ENCODE measurements at places on chromosomes 6 and 20.
A peak's percentile ranks its signal among the peaks of the same experiment; 100 is the strongest.

DNA sequence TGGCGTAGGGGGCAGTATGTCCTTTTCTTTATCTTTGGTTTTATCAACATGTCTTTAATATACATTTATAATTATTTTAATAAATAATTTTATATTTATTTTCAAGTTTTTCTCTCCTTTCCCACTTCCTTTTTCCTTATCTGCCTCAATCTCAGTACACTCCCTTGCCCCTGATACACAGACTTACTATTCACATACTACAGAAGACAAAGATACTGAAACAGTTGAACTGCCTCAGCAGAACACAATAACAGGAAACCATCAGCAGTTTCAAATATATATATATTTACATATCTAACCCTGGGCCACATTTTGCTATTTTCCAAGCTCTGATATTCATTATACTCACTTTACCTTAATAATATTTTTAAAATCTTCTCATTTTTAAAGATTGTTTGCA, 19.8 kb downstream of the IBTK start:
- no peak for DNase-seq

GRCh38 chr6:43645613-43645964, 753 bp downstream of the RSPH9 start:
- DNase-seq, result no peak

GRCh38 chr6:24448828-24449525, 40.4 kb downstream of the GPLD1 start:
- no peak for DNase-seq

- DNase-seq, result no peak
Observed at GRCh38 chr20:460707-461106, 1.6 kb downstream of the TBC1D20 start.

DNA sequence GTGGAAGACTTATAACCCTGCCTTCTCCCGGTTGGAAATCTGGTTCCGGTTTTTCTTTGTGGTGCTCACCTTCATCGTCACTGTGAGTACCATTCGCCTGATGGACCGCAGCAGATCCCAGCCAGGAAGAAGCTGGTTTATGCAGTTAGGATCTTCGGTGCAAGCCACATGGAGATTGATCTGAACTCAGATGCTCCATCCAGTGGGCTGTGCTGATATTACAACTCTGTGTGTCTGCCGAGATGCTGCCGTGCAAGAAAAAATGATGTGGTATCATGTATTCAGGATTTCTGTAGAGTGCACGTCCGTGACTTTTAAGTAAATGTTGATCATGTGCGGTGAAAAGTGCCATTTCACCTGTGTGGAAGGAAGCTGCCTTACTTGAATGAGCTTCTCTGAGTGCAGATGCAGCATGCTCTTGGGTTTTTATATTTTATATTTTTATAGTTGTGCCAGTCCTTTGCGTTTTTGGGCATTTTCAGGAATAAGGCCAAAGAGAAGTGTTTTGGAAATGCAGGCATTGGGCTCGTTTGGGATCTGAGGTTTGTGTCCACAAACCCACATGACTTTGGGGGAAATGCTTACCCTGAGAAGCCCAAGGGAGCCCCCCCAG, 39.2 kb downstream of the DYNLT1 start:
- peak; percentile 33 for DNase-seq

DNA sequence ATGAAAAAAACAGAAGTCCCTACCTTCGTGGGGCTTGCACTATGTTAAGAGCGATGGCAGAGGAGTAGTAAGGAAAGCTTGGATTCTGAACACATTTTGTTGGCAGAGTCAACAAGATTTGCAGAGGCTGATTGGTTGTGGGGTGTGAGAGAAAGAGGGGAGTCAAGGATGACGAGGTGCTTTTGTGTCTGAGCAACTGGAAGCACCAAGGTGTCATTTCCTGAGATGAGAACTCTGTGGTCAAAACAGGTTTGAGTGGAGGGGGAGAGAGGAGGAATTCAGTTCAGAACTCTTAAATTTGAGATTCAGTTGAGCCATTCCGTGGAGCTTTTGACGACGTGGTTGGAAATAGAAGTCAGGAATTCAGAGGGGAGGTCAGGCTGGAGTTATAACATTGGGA, 3.5 kb downstream of the OCSTAMP start:
- no peak for DNase-seq

DNA sequence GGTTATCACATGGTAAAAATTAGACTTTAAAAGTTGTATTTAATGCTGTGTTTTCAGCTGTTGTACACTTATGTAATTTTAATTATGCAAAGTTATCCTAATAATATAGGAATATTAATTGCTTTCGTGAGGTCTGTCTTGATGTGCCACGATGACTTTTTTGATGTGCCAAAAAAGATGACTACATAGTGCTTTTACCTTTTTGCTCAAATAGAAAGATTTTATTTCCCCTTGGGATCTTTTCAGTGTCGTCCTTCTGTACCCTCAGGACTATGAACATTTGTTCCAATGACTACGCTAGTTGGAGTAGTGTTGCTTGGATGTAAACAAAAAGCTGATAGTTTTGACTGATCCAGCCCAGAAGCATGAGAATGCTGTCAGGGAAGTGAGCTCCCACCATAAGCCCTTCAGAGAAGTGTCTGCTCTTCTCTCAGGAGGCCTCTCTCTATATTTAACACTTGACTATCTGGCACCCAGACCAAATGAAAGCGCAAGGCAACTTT, 1.2 kb upstream of the CD164 start:
- no peak for DNase-seq

- DNase-seq, result no peak
Observed at GRCh38 chr6:155158030-155158843, 105.6 kb upstream of the CLDN20 start.

GRCh38 chr6:105601541-105602236, 198.8 kb upstream of the PREP start:
- DNase-seq, result peak; percentile 6

DNA sequence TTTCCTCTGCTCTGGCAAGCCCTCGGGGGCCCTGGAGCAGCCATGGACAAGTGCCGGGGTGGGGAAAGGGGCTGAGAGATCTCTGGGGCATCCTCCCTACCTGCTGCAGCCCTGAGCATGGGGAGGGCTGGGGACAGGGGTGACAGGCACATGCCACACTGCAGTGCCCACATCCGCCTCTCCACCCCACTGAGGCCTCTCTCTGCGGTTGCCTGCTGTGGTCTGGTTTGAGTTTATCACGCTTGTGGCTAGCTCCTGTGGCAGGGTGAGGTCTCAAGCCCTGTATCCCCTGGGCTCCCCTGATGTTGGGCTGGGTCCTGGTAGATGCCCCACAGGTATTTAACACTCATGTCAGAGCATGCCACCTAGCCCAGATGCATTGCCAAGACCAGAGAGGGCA, 52.9 kb upstream of the MLN start:
- DNase-seq, result peak; percentile 49

GRCh38 chr20:10454151-10454750, 19.1 kb downstream of the SLX4IP start:
- DNase-seq, result no peak

DNA sequence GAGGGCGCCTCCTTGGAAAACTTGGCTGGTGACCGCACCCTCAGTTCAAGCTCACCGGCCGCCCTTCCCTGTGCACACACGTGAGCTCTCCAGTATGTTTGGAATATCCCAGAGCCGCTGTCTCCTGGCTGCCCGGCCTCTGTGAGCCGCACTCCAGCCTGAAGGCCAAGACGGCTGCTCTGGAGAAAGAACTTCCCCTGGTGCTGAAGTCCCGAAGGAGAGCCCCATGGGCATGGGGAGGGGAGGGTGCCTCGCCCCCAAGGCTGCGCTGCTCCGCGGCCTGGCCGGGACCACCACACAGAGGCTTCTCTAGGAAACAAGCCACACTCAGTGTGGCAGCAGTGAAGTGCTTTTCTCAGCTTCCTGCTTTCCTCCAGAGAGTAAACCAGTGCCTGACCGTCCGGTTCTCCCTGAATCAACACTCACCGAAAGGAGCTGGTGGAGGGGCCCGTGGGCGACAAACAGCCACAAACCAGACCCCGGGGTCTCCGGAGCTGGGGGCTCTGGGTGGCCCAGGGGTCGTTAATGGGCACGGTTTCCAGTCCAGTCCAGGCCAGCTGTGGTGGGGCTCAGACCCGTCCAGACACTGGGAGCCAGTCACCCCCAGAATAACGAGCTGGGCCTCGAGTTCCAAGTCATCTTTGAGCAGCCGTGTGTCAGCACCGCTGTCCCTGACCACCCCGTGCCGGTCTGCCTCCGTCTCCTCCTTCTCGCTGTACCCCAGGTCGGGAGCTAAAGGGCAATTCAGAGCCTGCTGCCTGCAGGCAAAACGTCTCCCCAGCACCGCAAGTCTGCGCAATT, 87.4 kb upstream of the BHLHE23 start:
- no peak for DNase-seq
